ENCODE measurements at places on chromosomes 7 and 10. TPM values are rescaled to one million over a fixed set of nuclear protein-coding genes. Genes with fewer than 3 reads are reported as not detected.

DNA sequence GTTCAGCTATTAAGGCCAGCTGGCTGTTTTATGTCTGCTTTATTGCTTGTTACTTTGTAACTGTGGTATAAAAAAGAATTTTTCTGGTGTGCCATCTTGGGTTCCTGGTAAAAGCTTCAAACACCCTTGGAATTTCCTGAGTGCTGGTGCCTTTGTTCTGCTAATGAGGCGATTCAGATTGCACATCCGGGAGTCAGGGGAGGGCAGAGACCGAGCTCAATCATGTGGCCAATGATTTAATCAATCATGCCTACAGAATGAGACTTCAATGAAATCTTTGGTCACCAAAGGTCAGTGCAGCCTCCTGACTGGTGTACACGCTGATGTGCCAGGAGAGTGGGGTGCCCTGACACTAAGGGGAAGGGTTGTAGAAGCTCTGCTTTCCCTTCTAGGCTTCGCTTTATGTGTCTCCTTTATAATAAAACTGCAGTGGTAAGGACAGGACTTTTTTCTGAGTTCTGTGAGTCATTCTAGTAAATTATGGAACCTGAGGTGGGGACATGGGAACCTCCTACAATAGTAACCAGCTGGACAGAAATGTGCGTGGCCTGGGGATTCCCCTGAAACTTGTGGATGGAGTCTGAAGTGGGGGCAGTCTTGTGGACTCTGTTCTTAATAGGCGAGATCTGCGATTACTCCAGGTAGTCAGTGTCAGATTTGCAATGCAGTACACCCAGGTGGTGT is 69.4 kb upstream of the OGDHL start:
- DNase-seq = no peak

NPSR1 gene
- not detected for total RNA-seq

DNA sequence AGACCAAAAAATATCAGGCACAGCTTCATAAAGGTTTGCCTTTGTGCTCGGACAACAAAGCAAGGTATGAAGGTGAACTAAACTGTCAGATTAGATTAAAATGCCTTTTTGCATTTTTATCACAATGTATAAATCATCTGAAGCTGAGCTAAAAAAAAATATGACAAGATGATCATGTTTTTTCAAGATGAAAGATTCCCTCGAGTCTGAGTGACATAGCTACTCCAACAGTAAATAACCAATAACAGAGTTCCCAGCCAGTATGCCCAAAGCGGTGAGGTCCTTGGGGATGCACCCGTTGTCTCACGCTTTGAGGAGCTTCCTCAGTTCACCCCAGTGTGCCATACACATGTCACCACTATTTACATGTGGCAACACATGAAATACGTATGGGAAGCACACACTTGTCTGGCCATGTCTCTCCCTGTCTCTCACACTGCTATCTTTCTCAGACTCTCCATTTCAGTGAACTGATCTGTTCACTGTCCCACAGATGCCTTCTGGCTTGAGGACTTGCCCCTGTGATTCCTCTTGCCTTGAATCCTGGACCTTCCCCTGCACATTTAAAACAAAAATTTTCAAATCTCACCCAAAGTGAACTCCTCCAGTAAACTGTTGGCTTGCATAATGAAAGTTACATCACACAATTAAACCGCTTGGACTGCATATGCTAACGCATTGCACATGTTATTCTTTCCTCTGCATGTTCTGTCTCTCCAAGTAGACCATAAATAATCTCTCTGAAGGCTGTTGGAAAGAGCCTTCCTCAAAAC is 2.6 kb upstream of the PIK3CG start:
- no peak for DNase-seq

ORC5 gene
- total RNA-seq = 12.8 TPM

DNA sequence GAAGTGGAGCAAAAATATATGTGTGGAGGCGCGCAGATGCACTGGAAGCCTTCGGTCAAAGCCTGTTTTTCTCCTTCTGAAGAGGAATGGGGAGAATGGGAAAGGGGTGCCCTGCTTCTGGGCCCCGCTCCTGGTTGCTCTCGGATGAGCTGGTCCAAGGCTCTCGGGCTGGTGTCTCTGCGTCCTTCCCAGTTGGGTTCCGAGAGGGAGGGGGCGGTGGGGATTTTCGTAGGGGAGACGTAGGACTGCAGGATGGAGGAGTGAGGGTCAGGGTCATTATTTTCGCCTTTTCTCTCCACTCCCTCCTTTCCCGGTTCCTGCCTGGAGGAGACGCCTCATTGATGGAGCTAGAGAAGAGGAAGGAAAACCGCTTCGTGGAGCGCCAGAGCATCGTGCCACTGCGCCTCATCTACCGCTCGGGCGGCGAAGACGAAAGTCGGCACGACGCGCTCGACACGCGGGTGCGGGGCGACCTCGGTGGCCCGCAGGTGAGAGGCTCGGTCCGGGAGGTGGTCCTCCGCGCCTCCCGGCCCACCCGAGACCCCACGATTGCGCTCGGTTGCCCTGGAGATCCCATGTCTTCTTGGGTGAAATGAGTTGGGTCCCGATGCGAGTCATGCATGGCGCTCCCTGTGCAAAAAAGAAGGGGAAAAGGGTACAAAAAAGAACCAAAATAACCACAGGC is 790 bp downstream of the ADAM22 start:
- no peak for DNase-seq

DNA sequence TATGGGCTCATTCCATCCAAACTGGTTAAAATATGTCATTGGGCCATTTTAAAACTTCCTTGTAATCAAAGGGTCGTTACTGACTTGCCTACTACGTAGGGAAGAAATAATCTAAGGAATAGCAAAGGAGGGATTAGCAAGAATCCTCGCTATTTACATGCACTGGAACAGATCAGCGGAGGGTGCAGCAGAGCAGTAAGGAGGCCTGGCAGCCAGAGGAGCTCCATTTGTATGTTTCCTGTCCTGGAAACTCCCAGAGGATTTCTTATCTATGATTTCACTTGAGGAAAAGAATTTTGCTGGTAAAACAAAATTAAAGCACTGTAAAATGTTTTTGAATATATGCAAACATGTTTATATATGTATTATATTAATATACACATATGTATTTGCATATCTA is 107.3 kb downstream of the TPK1 start:
- DNase-seq = no peak

LGI1 gene
- 1.3 TPM for total RNA-seq

GRCh38 chr7:21426286-21427181 is 1.3 kb upstream of the SP4 start:
- no peak for DNase-seq

SFTPA2 gene
- 0.60 TPM for total RNA-seq

NPFFR1 gene
- total RNA-seq = not detected

SUMF2 gene
- total RNA-seq = 23.1 TPM

SPRN gene
- total RNA-seq = not detected

POM121C gene
- 29.3 TPM for total RNA-seq

DNA sequence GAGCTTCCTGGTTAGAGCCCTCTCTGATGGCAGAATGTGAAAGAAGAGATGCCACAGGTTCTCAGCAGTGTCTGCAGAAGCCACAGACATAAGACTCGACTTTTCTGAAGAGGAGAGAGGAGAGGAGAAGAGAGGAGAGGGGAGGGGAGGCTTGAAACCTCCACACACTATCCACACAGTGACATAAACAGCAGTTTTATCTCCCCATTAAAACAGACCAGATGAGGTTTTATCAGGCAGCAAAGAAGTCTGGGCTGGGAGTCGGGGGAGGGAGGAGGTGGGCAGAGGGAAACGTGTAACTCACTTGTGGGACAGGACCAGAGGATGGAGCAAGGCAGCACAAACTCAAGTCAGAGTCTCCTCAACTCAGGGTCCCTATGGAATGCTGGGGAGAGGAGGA is 76.5 kb downstream of the XPNPEP1 start:
- no peak for DNase-seq

C7orf57 gene
- total RNA-seq = not detected

GDF10 gene
- not detected for total RNA-seq

DNA sequence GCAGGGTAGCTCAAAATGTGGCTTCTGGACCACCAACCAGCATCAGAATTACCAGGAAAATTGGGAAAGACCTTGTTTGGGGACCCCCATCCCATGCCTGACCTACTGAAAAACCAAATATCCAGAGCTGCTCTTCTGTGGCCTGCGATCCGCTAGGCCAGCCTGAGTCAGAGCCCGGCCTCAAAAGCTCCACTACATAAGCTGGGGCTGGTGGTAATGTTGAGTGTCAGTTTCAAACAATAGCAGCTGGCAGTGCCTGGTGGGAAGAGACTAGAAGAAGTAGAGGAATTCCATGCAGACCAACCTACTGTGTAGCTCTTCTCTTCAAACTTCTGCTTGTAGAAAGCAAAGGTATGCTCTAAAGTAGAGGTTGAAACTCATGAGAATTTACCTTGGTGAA is 52.0 kb downstream of the KLRG2 start:
- no peak for DNase-seq

DNA sequence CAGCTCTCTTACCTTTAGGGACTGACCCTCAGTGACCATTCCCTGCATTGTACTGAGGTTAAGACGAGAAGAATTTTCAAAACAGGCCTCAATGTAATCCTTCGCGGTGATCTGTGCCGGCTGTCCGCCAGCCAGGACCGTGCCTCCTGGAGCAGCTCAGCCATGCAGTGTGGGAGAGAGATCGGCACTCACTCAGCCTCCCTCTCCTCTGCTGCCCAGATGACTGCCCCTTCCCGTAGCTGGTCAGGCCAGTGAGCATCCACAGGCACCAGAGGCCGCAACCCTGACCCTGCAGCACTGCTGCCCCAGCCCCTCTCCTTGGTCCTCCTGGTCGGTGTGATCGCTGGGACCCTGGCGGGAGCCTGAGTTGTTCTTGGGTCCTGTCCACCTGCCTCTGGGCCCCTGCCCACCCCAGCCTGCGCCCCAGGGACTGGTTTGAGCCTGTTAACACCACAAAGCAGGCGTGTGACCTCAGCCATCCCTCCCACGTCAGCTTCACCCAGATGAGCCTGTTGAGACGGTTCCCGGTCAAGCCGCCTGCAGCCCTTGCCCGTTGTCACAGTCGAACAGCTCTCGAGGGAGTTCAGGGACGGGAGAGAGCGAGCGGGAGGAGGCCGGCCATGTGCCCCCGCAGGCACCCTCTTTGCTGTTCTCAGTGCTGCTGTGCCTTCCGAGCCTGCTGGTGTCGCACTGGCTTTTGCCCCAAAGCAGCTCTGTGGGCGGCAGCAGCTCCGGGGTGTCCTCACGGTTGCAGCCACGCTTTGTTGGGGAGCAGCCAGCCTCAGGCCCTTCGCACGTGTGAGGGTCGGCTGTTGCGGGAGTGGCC is 37.2 kb downstream of the NKX6-2 start:
- DNase-seq = no peak

- DNase-seq = no peak
Observed at GRCh38 chr10:101323495-101323894, 30.5 kb upstream of the BTRC start.

DNA sequence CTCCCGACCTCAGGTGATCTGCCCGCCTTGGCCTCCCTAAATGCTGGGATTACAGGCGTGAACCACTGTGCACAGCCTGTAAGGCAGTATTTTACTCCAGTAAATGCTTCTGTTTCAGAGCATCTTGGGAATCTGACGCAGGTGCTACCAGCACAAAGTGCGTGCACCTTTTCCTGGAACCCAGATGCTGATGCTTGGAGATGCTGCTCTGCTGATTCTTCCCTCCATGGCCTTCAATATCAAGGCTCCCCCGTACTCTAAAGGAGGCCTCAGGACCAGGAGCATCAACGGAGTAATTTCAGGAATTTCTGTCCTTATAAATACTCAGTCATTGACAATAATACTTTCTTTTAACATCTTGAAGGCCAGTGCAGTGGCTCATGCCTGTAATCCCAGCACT is 23.5 kb downstream of the DENND2A start:
- no peak for DNase-seq

ARHGAP12 gene
- 14.9 TPM for total RNA-seq

DNA sequence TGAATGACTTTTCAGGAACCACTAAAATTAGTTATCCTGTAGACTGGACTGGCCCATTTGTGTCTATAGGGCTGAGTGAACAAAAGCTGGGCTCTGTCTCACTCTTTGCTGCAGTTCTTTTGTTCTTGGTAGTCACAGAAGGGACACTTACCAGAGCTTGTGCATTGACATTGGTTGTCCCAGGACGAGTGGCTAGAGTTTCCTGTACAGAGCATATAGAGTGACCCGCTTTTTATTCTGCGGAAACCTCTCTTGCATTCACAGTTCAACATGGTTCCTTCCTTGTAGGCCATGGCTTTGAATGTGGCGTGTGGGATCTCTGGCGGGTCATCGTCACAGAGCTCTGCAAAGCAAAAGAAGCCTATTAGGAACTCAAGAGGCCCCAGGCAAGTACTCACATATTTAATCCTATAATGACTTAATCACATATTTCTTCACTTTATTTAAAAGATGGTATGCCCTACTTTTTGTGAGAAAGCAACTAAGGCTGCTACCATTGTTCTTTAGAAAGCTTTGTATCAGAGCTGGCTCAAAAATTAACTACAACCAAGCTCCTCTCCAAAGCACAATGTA is 36.4 kb downstream of the IL2RA start:
- no peak for DNase-seq

GRCh38 chr7:98352621-98353020 is 48.3 kb downstream of the BAIAP2L1 start:
- DNase-seq = no peak

CRTAC1 gene
- 0.15 TPM for total RNA-seq

DNA sequence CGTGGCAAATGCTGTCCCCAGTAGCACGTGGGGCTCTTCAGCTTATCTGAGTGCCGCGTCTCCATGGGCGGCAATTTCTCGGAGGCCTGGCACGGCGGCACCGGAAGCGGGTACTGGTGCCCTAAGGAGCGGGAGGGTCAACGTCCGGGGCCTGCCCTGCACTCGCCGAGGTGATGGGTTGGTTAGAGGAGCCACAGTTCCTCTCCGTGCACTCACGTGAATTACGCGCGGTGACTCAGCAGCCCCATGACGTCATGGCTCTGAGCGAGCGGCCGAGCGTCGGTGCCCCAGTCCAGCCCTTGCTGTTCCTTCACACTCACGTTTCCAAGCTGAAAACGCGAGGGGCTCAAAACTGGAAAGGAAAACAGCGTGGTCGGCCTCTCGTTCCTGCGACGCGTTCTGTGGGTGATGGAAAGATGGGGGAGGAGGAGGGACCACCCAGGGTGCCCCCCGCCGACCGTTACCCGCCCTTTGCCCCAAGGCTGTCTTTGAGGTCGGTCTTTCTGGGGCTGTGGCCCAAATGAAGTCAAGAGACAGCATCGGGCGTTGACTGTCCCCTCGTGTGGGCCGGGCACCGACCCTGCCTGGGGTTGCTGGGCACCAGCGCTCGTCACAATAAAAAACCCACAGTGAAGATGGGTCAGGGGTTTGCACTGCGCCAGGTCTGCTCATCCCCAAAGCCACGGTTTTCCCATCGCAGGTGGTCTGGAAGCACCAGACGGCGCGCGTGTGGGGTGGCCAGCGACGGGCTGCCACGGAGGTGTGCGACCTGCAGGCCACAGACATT is 70.4 kb upstream of the CFAP46 start:
- DNase-seq = peak; percentile 47

GRCh38 chr7:142760071-142760642 is 10.6 kb upstream of the PRSS2 start:
- no peak for DNase-seq

Measured in psoas muscle (tissue), 8 donors.